ENCODE measurements at places on chromosomes 6 and 20.

GRCh38 chr20:57922083-57922482, 212.3 kb upstream of the PMEPA1 start:
- DNase-seq, result no peak

DNA sequence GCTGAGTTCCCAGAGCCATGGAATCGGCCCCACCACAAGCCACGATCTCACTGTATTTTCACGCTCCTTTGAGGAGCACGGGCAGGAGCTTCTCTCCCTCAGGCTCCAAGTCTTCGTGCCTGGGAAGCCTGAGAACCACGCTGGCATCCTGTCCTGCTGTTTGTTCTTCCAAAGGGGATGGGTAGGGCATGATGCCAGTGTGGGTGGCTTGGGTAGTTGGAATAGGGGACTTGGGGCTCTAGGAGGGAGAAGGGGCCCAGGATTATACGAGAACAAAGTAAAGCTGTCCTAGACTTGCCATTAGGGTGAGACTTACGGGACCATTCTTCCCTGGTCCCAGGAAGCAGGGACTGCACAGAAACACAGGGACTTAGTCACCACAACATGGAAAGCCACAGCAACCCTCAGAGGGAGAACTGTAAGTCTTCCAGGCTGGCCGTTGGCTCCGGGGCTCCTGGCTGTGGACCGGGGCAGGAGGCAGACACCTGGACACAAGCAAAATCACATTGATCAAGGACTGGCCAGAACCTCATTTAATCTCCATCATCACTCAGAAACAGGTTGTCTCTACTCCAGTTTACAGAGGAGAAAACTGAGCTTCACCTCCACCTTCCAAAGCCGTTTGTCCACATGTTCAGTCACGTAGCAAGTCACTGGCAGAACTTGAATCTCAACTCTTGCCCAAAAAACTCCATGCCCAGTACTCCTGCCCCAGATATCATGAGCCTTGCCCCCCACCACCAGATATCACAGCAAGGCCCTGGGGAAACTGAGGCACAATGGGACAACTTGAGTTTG, 1.3 kb downstream of the CCN5 start:
- DNase-seq, result no peak

DNA sequence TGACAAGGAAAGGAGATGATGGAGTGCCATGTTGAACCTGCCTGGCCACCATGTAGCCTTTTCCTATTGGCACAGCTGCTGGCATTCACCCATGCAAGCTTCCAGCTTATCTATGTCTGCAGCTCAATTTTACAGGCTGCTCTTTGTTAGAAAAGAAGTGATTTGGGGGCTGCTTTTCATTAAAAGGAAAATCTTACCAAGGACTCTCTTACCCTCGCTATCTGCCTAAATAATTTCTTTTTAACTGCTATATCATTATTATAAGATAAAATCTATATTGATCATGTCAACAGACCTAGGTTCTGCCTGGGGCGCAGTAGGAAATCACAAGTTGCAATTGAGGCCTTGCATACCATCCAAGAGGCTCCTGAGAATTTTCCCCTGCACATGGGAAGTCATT, 167.2 kb downstream of the SYNDIG1 start:
- DNase-seq, result no peak

DNA sequence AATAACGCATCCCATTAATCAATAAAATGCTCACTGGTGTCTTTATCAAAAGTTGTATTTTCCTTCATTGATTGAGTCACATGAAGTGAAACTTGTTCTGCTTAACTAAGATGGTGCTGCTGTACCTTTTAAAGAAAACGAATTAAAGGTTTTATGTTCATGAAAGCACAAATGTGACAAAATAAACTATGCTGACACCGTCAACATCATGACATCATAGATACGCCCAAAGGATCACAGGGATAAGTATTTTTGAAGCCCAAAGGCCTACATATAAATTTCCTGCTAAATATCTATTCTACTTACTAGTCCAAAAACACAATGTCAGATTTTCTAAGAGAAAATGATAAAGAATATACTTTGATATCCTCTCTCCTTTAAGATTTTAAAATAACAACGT, 94.4 kb downstream of the FAM217A start:
- DNase-seq, result no peak

DNA sequence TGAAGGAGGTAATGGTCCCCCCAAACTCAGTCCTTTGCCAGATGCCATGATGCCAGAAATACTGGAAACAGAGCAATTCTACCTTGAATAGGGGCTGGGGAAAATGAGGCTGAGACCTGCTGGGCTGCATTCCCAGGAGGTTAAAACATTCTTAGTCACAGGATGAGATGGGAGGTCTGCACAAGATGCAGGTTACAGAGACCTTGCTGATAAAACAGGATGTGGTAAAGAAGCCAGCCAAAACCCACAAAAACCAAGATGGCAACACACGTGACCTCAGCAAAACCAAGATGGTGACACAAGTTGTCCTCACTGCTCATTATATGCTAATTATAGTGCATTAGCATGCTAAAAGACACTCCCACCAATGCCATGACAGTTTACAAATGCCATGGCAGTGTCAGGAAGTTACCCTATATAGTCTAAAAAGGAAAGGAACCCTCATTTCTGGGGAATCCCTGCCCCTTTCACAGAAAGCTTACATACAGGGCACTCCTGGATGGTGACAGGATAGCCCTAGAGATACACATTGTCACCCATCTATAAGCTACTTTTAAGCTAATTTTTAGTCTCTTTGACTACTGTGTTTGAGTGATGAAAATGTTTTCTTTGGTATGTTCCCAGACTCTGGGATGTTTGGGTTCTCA, 979.7 kb downstream of the TBC1D32 start:
- DNase-seq, result no peak

DNA sequence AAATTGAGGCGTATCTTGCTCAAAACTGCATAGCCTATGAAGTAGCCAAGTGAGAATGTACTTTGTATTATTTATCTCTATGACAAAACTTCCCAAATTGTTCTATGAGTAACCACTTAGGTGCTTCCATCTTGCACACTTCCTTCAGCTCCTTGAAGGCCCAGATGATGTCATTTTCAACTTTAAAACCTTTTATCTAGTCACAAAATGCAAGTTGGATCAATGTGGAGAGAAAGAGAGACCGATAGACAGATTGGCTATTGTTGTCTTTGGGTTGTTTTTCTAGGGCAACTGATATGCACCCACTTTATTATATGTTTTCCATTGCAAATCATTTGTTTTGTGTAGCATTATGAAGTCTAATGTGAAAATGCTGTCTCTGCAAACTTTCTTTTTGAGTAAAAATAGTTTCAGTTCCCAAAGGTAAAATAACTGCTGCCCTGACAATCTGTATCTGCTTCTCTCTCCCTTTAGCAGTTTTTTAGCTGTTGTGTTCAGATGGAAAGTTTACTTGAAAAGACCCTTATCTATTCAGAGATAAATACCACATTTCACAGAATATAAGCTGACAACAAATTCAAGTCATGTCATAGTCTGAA, 73.7 kb upstream of the CITED2 start:
- DNase-seq, result no peak

DNA sequence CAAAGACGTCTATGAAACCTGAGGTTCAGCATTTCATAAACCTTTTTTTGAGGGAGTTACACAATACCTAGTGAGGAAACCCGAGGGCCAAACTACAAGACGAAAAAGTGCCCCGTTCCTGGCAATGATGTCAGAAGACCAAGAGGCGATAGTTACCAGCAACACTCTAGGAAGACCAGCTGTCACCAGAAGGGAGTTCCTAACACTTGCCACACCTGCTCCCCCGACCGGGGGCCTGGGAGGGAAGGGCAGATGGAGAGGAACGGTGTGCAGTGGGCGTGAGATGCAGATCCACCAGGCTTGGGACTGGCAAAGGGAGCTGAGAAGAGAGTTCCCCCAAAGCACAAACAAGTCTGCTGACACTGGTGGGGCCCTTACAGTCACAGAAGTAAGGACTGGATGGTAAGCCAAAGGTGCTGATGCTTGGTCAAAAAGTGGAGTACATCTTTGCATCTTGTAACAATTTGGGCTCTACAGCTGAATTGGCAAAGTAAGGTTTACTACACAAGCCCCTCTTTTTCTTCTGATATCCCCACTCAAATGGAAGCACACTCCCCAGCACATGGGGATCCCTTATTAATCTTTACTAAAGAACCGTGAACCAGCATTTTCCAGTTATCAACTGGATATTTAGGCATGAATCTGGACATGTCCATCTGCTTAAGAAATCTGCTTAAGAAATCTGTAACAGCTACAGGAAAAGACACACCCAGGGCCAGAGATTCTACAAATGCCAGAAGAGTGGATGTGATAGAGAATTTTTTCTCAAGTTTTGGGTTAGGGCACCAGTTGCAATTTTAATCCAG, 38.5 kb downstream of the PANK2 start:
- no peak for DNase-seq

DNA sequence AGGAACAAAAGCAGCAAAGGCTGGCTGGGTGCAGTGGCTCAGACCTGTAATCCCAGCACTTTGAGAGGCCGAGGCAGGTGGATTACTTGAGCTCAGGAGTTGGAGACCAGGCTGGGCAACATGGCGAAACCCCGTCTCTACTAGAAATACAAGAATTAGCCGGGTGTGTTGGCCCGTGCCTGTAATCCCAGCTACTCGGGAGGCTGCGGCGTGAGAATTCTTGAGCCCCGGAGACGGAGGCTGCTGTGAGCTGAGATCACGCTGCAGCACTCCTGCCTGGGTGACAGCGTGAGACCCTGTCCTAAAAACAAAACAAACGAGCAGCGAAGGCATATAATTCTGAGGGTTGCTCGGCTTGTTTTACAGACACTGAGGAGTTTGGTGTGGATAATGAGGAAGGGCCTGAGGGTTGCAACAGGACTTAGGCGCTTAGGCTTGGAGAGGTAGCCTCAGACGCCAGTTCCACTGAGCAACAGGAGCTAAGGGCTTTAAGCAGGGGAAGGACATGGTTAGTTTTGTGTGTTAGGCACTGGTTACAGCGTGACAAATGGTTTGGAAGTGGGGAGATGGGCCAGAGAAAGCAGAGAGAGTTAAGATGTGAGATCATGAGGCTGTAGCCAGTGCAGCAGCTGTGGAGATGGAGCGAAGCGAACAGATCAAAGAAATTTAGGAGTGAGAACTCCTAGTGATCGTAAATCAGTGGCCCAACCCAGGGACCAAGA, 1.2 kb downstream of the MYH7B start:
- no peak for DNase-seq

DNA sequence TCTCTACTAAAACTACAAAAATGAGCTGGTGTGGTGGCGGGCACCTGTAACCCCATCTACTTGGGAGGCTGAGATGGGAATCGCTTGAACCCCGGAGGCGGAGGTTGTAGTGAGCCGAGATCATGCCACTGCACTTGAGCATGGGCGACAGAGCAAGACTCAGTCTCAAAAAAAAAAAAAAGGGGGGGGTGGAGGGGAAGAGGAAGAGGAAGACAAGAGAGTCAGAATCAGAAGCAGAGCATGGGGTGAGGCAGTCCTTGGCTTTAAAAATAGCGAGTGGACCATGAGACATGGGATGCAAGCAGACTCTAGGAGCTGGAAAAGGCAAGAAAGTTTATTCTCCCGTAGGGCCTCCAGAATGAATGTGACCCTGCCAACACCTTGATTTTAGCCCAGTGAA, 3.9 kb upstream of the SLC9A8 start:
- DNase-seq, result no peak

- DNase-seq, result no peak
Measured at GRCh38 chr6:39695447-39695846, 29.8 kb downstream of the KIF6 start.

All from activated naive CD4-positive, alpha-beta T cell treated with Interleukin-2 at 50 U/mL for 16 hours (primary cell).